ENCODE measurements at places on chromosomes 12 and 14.

DNA sequence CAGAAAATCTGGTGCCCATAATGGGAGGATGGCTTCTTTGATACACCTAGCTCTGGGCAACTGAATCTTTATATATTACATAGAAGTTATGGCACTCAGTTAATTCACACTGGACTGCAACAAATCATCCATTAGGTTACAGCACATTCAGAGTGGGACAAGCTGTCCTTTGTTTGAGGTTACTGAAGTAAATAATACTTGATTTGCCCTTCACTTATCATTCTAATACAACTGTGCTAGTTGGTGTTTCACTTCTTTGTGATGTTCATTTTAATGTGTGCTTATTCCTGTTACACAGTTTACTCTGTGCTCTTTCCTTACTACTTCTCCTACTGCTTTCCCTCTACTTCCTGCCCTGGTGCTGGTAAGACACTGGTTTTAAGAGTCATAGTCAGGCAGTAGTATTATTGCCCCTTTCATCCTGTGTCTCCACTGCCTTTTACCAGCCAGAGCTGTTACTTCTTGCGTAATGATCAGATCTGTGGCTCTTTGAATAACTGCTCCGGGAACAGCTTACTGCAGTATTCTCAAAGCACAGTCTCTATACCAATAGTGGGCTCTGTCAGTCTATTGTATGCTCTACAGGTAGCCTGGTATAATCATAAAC lies 36.4 kb upstream of the GXYLT1 start:
- DNase-seq, result no peak

GRCh38 chr12:6574576-6575295 lies 6.6 kb upstream of the NOP2 start:
- DNase-seq, result no peak

GRCh38 chr14:67514203-67514607 lies 18.9 kb upstream of the PLEKHH1 start:
- DNase-seq, result no peak

DNA sequence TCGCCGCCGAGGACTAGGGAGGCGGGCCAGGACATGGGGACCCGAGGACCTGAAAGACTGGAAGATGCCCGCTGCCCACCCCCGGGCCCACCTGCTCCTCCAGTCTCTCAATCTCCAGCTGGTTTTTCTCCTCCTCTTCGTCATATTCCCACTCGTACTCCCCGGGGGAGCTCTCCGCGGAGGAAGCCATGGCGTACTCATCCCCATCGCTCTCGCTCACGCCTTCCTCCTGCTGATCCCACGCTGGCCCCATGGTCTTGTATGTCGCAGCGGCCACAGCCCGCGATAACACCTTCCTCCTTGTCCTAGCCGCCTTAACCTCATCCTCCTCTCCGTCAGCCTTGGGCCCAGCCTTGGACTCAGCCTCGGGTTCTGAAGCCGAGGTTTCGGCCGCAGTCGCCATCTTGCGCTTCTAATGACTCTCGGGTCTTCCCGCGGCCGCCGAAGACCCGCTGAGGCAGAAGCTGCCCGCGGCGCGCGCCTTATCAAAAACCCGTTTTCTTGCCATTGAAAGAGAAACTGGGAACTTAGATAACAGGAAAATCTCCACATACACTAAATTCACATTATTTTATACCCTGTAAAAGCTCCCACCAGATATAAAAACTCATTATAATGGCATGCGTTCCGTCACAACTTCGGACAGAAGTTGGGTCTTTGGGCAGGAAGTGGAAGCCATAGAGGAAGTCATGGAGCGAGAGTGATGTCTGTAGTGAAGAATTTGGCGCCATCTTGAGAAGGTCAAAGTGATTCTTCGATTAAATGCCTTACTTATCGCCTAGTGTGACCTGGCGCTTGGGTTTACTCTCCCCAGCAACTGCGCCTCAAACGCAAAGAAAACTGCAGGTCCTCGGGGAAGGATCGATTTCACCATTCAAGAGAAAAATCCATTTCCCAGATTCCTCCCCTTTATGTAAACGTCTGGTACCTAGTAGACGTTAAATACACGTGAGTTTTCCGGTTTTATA lies at the start of gene SART3:
TSS of gene SART3 (minus strand) at position 422 of the 968 bp plus-strand sequence. CDS start at position 403, 19 bp downstream.
- DNase-seq, result peak; percentile 81

GRCh38 chr12:78964521-78964920 lies 99.9 kb downstream of the SYT1 start:
- no peak for DNase-seq

DNA sequence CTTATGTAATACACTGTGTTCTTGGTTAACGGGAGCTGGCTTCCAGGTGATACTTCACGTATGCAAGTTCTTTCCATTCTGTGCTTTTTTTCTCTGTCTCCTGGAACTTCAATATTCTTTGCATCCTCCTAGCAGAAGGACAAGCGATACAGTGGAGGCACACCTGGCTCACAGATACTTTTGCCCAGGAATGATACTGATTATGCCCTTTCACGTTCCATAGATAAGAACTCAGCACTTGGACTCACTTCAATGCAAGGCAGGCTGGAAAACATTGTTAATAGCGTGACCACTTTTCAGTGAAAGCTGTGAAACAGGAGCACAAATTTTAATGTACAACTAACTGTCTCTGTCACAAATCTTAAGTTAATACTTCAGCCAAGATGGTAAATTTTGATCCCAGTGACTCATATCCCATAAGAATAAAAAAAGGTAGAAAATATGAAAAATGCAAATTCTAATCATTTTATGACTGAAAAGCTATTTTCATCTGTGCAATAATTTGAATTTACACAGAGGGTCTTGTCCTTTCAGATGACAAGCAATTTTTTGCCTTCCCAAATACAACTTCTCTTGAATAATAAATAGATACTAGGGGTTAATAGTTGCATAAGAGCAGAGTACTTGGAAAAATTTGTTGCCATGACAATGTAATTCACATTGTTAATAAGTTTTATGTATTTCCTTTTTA lies 919.0 kb downstream of the GALC start:
- DNase-seq, result no peak

- DNase-seq, result no peak
These were observed 105.5 kb downstream of the GXYLT1 start for GRCh38 chr12:42039176-42039575.

DNA sequence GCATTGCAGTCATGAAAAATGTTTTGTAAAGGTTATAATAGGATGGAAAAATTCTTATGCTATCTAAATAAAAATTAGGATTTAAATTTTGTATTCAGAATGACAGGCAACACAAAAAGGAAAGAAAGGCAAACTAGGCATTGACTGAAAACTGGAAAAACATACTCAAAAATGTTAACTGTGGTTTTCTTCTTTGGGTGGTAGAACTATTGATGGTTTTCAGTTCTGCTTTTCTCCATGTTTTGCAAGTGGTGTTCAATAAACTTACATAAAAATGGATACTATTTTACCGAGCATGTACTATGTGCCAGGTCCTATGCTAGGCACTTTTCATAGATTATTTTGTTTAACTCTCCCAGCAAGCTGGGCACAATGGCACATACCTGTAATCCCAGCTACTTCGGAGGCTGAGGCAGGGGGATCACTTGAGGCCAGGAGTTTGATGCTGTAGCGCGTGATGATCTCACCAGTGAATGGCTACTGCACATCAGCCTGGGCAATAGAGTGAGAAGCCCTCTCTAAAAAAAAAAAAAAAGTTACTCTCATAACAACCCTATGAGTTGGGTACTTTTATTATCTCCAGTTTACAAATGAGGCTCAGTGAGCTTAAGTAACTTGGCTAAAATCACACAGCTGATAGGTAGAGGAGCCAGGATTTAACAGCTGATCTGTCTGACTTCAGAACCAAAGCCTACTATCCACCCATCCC lies 26.3 kb upstream of the TCP11L2 start:
- DNase-seq, result no peak

DNA sequence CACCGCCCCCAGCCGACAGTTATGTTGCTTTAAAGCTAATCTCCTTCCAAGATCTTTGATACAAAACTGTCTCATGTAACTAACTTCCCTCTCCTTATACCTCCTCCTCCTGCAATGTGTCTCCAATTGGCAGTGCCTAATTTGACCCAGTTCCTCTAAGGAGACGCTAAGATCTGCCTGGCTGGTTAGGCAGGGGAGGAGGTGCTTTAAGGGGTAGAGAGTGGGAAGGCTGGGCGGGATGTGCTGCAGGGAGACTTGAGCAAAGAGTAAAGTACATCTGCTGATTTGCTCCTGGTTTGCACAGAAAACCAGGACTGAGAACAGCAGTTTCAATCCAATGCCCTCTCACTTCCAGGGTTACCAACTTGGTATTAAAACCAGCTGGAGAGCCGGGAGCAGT lies 7.4 kb upstream of the IKZF4 start:
- DNase-seq, result no peak

- DNase-seq, result no peak
These were observed 394.0 kb upstream of the SYT1 start for GRCh38 chr12:78470354-78471195.

- DNase-seq, result no peak
These were observed 17.1 kb upstream of the FGD4 start for GRCh38 chr12:32382226-32382625.

GRCh38 chr12:97464385-97465321 lies 2.0 kb downstream of the RMST start:
- no peak for DNase-seq

DNA sequence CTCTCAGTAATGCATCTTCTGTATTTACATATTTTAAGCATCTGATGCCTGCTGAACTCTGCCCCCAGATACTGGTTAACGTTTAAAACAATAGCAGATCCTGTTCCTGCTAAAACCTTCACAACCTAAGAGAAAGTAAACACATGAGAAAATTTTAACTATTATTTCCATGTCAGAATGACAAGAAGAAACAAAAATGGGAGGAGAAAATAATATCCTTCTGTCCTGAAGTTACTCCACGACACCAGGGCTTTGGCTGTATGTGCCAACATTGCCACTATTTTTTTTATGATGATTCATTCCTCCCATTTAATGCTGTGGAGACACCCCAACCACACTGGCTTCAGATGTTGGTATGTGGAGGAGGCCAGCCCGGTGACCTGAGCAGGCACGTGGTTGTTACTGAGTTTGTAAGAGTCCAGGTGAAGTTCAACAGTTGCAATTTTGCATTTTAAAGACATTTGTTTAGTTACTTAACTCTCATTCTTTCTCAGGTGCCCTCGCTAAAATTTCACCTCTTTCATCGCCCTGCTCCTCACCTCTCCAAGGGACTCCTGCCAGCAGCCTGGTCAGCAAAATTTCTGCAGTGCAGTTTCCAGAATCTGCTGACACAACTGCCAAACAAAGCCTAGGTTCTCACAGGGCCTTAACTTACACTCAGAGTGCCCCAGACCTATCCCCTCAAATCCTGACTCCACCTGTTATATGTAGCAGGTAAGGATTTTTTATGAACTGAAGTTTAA lies 65.5 kb upstream of the SLCO1C1 start:
- peak; percentile 44 for DNase-seq

GRCh38 chr12:101877806-101878242 lies 444 bp downstream of the DRAM1 start:
- peak; percentile 57 for DNase-seq

GRCh38 chr12:16037533-16037932 lies 126.4 kb downstream of the DERA start:
- no peak for DNase-seq

GRCh38 chr14:103960457-103961055 lies 18.2 kb upstream of the RD3L start:
- DNase-seq, result no peak

DNA sequence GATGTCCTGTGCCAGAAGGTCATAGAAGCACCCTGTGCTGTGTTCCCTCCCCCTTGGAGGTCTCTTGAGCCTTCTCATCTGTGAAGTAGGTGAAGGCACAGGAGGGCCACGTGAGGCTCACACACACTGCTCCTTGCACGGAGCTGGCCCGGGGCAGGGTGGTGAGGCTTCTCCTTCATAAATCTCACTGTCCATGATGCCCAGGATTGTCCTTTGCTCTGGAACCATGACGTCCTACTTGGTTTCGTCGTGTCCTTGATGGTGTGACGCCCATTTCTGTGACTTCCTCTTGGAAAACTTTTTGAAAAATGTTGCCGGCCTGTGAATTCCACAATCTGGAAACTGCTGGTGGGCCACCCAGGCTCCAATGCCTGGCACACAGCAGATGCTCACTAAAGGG lies 34.4 kb downstream of the SH2B3 start:
- no peak for DNase-seq

DNA sequence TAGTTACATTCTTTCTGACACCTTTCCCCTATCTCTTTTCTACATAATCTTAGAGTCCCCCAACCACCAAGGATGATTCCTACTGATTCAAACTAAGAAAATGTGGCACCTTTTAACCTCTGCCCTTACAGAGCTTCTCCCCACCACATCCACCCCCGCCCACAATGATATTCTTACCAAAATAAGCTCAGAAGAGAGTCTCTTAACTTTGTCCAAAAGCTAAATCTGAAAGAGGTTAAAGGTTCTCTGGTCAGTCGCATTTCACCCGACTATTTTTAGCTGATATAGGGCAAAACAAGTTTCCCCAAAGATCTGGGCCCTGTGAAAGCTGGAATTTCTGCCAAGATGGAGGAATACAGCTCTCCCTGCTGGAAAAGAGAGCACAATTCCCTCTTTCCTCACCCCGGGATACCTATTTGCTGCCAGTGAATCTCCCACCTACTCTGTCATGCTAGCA lies 128.6 kb downstream of the ZFP36L1 start:
- no peak for DNase-seq

GRCh38 chr12:63897931-63898330 lies 53.4 kb downstream of the SRGAP1 start:
- DNase-seq, result no peak

GRCh38 chr12:49972641-49973360 lies at the start of gene AQP6:
TSS of gene AQP6 (plus strand) at chr12:49972947. CDS start at chr12:49973174, 227 bp downstream.
- no peak for DNase-seq

GRCh38 chr12:5718073-5718472 lies 227.0 kb downstream of the ANO2 start:
- no peak for DNase-seq

DNA sequence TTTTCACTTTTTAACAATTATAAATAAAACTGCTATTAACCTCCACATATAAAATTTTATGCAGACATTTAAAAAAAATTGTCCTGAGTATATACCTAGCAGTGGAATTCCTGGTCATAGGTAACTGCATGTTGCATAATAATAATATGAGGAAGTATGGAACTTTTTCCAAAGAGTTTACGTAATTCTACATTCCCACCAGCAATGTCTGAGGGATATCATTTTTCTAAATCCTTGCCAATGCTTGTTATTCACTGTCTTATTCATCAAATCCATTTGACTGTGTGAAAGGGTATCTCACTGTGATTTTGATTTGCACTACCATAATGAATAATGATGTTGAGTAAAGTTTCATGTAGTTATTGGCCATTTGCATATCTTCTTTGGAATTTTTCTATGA lies 393.8 kb downstream of the LRFN5 start:
- no peak for DNase-seq

DNA sequence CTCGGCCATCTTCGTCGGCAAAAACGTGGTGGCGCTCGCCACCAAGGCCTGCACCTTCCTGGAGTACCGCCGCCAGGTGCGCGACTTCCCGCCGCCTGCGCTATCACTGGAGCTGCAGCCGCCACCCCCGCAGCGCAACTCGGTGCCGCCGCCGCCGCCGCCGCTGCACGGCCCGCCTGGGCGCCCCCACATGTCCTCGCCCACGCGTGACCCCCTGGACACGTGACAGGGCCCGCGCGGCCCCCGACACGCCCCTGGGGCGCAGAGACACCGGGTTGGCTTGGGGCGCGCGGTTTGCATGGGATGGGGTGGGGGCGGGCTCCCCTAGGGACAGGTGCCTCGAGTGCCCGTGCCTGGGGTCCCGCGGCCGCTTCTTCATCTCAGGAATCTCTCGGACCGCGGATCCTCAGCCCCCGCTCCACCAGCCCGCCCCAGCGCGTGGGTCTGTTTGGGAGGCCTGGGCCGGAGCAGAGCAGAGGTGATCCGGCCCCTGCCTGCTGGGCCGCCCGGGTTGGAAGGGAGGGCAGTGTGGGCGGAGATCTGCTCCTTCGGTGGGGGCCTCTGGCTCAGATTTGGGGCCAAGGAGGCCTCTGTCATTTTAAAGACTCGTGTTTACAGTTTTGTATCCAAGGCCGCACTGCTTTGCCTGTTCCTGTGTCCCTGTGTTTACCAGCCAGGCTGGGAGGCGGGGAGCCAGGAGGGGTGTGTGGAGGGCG lies 3.3 kb downstream of the TMEM121 start:
- no peak for DNase-seq
